NCI-H510A (cell line): ENCODE measurements at places on chromosomes 11 and 22.

DNA sequence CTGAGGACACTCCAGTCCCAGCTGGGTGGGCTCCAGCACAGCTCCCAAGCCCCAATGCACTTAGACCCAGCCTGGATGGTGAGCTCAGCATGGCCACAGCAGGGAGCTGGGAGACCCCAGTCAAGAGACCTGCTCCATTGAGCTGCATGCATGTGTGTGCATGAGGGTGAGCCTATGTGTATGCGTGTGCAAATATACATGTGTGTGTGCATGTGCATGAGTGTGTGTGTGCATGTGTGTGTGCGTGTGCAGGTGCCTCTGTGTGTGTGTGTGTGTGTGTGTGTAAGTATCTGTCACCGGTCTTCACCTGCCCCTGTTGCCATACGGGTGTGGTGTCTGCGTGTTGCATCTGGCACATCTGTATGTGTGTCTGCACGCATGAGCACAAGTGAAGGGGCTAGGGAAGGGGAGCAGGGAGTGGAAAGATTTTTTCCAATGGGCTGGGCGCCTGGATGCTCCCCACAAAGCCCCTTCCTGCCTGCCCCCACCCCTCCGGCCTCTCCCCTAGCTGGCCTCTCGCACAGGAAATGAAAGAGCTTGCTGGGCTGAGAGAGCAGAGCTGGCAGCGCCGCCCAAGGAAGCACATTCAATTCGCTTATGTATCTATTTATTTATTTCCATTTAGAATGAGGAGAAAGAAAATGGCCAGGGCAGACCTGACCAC, 4.1 kb downstream of the TSPAN32 start:
- DNase-seq, result no peak

DNA sequence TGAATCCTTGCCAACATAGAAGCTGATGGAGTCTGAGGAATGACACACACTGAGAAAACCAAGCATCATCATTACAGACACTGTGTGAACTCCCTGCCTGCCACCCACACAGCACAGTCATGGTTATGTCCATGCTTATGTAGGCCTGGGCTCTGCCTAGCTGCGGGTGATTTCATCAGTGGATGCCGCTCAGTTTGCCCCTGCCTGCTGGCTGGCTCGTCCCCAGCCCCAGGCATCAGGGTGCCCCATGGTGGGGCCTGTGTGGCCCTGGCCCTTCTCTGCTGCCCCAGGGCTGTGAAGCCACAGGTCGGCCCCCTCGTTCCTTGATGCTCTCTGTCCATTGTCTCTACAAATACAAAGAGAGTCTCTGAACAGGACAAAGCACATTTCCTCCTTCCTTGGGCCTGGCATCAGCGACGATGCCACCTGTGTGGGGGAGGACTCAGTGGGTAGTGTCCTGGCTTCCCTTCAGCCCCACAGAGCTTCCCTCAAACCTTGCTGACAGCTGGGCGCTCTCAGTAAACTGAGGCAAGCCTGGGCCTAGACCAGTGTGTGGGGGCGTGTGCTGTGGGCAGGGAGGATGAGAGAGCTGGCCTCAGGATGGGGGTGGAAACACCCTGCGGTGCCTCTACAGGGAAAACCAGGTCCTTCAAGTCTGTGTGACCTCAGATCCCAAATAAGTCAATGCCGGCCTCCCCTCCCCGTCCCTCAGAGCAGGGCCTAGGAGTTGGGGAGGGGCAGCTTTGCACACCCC, 20.0 kb upstream of the TUB start:
- no peak for DNase-seq

DNA sequence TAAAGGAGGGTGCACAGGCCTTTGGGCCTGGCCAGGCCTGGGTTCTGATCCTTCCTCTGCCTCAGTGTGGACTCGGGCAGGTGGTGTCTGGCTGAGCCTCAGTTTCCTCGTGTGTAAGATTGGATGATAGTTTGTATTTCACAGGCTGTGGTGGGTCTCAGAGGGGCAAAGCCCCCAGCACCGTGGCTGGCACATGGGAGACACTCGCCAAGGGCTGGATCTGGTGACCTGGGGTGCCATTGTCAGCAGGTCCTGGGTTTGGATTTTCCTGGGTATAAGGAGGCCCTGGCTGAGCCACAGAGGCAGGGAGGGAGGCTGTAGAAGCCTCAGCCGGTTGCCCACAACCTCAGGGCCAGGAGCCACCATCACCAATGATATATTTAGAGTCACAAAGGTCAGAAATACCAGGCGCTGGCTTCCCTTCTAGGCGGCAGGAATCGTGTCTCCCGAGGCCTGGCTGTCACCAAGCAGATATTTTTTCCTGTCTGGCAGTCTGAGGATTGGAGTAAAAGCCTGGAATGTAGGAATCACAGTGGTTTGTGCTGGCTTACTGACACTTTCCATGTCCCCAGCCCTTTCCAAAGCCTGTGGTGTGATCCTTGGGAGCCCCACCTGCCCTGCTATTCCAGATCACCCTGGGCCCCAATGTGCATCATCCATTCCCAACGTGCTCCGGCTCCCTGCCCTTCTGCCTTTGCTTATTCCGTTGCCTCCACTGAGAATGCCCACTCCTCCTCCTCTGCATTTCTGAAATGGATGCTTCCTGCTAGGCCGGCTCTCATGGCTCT, 15.6 kb downstream of the KCNC1 start:
- DNase-seq, result no peak

- no peak for DNase-seq
These were observed 36.5 kb downstream of the MCM5 start for GRCh38 chr22:35436421-35436820.

GRCh38 chr22:38345782-38346181, 28.5 kb upstream of the CSNK1E start:
- DNase-seq, result no peak

- no peak for DNase-seq
These were observed 4.8 kb upstream of the ALX4 start for GRCh38 chr11:44314733-44315132.

DNA sequence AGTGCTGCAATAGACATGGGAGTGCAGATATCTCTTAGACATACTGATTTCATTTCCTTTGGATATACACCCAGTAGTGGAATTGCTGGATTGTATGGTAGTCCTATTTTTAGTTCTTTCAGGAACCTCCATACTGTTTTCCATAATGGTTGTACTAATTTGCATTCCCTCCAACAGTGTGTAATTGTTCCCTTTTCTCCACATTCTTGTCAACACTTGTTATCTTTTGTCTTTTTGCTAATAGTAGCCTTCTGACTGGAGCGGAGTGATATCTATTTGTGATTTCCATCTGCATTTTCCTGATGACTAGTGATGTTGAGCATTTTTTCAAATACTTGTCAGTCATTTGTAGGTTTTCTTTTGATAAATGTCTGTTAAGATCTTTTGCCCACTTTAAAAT, 128.9 kb downstream of the CTNND1 start:
- DNase-seq, result no peak
